H4 (cell line): ENCODE measurements at places on chromosomes 3 and 15. TPM values are rescaled to one million over a fixed set of nuclear protein-coding genes. Genes with fewer than 3 reads are reported as not detected.

NR1I2 gene
- not detected in 2 replicates for total RNA-seq

RHO gene
- not detected in 2 replicates for total RNA-seq

GOLGA8M gene
- total RNA-seq, result 0.95 TPM in 1 of 2 replicates, not detected in the other

PIK3R4 gene
- total RNA-seq, result 37.0 and 41.7 TPM in 2 replicates

GATM gene
- 0.78 and 1.2 TPM in 2 replicates for total RNA-seq

PGBD4 gene
- 1.0 and 1.4 TPM in 2 replicates for total RNA-seq

GOLGA6D gene
- total RNA-seq, result not detected in 2 replicates
